ENCODE measurements at places on chromosomes 3 and 15.
A peak's percentile ranks its signal among the peaks of the same experiment; 100 is the strongest.

- no peak overlapping the region for H3K4me3 ChIP-seq
- no peak for DNase-seq
- H3K27me3 ChIP-seq: no peaks in the 10 kb centered on the region
- H3K36me3 ChIP-seq: no peaks in the 10 kb centered on the region
Observed at GRCh38 chr3:46080969-46081345, 53.7 kb upstream of the XCR1 start.

- DNase-seq: no peak
- no peaks in the 10 kb centered on the region for H3K27me3 ChIP-seq
- H3K4me3 ChIP-seq: no peak overlapping the region
Observed at GRCh38 chr3:2656806-2657777, 453.1 kb downstream of the IL5RA start.

- H3K27ac ChIP-seq: no peak overlapping the region
- H3K27me3 ChIP-seq: peaks cover 8% of the 10 kb centered on the region
- H3K36me3 ChIP-seq: no peaks in the 10 kb centered on the region
Observed at GRCh38 chr3:123880998-123881561, 3.1 kb downstream of the MYLK start.

- no peaks in the 10 kb centered on the region for H3K27me3 ChIP-seq
- no peak for DNase-seq
- no peaks in the 10 kb centered on the region for H3K4me1 ChIP-seq
- H3K36me3 ChIP-seq: no peaks in the 10 kb centered on the region
Observed at GRCh38 chr3:147939425-147939824, 530.3 kb downstream of the ZIC1 start.

DNA sequence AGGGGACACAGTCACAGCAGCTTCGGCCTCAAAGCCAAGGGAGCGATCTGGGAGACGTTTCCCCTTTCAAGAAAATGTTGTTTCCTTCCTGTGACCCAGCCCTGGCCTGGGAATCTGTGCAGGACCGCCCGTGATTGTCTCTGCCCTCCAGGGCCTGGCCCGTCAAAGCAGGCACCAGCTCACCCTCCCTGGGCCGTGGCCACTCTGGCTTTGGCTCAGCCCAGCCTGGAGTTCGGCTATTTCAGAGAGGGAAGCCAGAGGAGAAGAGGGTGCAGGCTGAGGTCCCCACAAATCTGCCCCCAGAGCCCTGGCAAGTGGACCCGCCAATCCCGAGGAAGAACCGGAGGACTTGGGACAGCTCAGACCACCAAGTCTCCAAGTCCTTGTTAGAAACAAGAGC, 12.7 kb downstream of the GATA2 start:
- no peak overlapping the region for H3K4me3 ChIP-seq
- peaks cover 31% of the 10 kb centered on the region for H3K27me3 ChIP-seq
- no peak overlapping the region for H3K27ac ChIP-seq
- H3K36me3 ChIP-seq: no peaks in the 10 kb centered on the region

- DNase-seq: no peak
- no peak overlapping the region for H3K27ac ChIP-seq
- H3K27me3 ChIP-seq: peaks cover under 1% of the 10 kb centered on the region
- no peak overlapping the region for H3K4me3 ChIP-seq
- no peaks in the 10 kb centered on the region for H3K36me3 ChIP-seq
Observed at GRCh38 chr3:14525685-14526631, 14.2 kb downstream of the GRIP2 start.

DNA sequence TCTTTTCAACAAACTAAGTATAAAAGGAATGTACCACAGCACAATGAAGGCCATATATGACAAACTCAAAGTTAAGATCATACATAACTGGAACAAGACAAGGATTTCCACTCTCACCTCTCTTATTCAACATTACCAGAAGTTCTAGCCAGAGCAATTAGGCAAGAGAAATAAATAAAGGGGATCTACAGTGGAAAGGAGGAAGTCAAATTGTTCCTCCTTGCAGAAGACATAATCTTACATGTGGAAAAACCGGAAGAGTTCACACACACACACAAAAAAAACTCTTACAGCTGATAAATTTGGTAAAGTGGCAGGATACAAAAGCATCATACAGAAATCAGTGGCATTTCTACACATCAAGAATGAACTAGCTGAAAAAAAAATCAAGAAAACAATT, 277.9 kb downstream of the MCTP2 start:
- H3K27ac ChIP-seq: no peak overlapping the region
- no peaks in the 10 kb centered on the region for H3K36me3 ChIP-seq
- H3K4me3 ChIP-seq: no peak overlapping the region

DNA sequence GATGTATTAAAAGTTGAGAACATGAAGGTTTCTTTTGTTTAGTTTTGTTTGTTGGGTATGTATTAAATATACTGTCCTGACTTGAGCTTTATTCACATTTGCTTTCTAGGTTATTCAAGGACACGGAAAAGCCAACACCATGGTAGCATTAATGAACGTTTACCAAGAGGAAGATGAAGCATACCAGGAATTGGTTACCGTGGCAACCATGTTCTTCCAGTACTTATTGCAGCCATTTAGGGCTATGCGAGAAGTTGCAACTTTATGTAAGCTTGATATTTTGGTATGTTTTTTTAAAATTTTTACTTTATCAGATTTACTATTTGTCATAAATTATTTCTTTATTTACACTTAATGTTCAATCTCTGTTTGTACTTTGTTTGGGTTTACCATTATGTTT, 3.6 kb downstream of the WHAMM start:
- no peaks in the 10 kb centered on the region for H3K27me3 ChIP-seq
- peak overlapping the region; percentile 31 for H3K27ac ChIP-seq
- H3K4me1 ChIP-seq: peaks cover 18% of the 10 kb centered on the region
- peaks cover 41% of the 10 kb centered on the region for H3K36me3 ChIP-seq
- no peak overlapping the region for H3K4me3 ChIP-seq

- no peaks in the 10 kb centered on the region for H3K4me1 ChIP-seq
- no peak overlapping the region for H3K4me3 ChIP-seq
- DNase-seq: no peak
Observed at GRCh38 chr15:46461416-46461815, 826.6 kb downstream of the SQOR start.

DNA sequence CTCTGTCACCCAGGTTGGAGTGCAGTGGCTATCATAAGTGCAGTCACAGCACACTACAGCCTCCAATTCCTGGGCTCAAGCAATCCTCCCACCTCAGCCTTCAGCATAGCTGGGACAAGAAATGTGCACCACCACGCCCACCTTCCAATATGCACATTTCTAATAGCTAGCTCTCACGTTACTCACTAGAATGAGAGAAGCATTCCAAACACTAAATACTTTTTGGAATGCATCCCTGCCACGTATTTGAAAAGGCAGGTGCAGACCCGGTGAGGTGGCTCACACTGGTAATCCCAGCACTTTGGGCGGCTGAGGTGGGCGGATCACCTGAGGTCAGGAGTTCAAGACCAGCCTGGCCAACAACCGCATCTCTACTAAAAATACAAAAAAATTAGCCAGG, 7.6 kb upstream of the TCF12 start:
- no peak for DNase-seq
- H3K4me3 ChIP-seq: no peak overlapping the region
- no peak overlapping the region for H3K27ac ChIP-seq
- no peaks in the 10 kb centered on the region for H3K27me3 ChIP-seq
- no peaks in the 10 kb centered on the region for H3K36me3 ChIP-seq

GRCh38 chr3:156479604-156480003, 75.3 kb downstream of the SSR3 start:
- H3K36me3 ChIP-seq: no peaks in the 10 kb centered on the region
- no peaks in the 10 kb centered on the region for H3K27me3 ChIP-seq
- DNase-seq: no peak
- H3K27ac ChIP-seq: no peak overlapping the region
- no peak overlapping the region for H3K4me3 ChIP-seq

- no peaks in the 10 kb centered on the region for H3K27me3 ChIP-seq
- no peaks in the 10 kb centered on the region for H3K36me3 ChIP-seq
- H3K4me3 ChIP-seq: no peak overlapping the region
- H3K4me1 ChIP-seq: peaks cover 2% of the 10 kb centered on the region
- no peak for DNase-seq
Observed at GRCh38 chr3:131393051-131393450, 11.5 kb downstream of the NUDT16 start.

DNA sequence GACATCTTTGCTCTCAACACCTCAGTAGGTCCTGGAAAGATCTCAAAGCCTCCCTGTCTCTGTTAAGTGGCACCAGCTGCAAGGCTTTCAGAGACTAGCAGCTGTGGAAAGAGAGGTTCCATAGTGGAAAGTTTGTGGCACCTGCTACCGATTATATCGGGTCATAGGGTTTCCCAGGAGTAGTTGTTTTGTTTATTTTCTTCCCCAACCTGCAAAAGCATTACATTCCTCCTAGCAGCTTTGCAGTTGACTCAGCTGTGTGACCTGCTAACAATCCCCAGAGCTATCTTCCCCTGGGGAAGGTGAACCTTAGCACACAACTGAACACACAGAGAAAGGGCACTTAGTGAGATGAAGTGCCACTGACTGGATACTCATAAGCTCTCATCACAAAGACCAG, 598.9 kb upstream of the GRM7 start:
- no peaks in the 10 kb centered on the region for H3K27me3 ChIP-seq
- no peak overlapping the region for H3K27ac ChIP-seq
- no peaks in the 10 kb centered on the region for H3K4me1 ChIP-seq
- no peaks in the 10 kb centered on the region for H3K36me3 ChIP-seq
- H3K4me3 ChIP-seq: no peak overlapping the region

- no peaks in the 10 kb centered on the region for H3K27me3 ChIP-seq
- DNase-seq: no peak
- H3K4me1 ChIP-seq: no peaks in the 10 kb centered on the region
- H3K27ac ChIP-seq: no peak overlapping the region
- no peaks in the 10 kb centered on the region for H3K36me3 ChIP-seq
Observed at GRCh38 chr3:124520970-124521369, 209.3 kb upstream of the UMPS start.

DNA sequence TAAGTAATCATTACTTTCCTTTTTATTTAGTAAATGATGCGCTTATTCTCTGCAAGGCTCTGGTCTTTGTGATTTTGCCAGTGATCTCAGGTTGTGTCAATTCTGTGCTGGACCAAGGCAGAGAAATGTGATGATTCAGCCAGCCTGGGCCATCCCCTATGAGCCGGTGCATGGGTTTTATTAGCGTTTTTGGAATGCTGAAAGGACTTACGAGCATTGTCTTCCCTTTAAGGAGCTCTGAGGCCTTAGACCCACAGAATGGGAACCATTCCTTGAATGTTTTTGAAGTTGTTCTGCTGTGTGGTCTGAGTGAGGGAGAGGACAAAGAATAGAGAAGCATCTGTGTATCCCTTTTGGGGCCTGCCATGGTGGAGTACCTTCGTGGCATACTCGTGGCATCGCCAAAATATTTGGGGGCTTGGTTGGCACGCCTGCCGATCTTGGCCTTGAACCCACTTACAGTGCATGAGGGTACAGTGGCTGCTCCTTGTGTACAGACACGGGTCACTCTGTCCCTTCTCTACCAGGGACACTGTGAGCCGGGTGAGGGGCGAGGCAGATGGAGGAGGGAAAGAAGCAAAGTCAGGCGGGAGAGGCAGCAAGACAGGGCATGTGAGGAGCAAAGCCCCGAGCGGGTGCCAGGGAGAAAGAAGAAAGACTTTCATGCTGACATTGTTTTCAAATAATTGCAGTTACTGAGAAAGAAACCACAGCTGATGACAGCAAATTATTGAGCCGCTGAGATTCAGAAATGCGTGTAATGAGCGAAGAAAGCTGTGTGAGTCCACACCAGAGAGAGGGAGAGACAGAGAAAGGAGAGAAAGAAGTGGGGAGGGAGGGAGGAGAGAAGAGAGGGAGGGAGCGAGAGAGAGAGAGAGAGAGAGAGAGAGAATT, 269.4 kb upstream of the RGMA start:
- H3K4me1 ChIP-seq: no peaks in the 10 kb centered on the region
- H3K4me3 ChIP-seq: no peak overlapping the region
- no peaks in the 10 kb centered on the region for H3K27me3 ChIP-seq
- no peak overlapping the region for H3K27ac ChIP-seq
- no peak for DNase-seq
- no peaks in the 10 kb centered on the region for H3K36me3 ChIP-seq

GRCh38 chr15:66634540-66634939, 67.5 kb upstream of the SMAD6 start:
- no peak for DNase-seq
- peaks cover 13% of the 10 kb centered on the region for H3K4me1 ChIP-seq
- no peak overlapping the region for H3K4me3 ChIP-seq
- no peaks in the 10 kb centered on the region for H3K27me3 ChIP-seq

DNA sequence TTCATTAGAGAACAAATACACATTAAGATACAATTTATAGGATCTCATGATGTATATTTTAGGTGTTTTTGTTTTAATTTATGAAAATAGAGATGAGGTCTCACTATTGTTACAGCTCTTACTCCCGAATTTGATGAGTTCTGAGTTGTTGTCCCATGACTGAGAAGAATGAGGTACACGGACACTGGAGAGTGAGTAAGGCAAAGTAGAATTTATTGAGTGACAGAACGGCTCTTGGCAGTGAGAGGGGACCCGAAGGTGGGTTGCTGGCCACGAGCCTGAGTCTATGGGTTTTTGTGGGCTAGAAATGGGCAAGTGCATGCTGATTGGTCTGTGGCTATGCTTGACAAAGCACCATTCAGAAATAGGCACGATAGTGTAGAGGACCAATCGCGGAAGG, 3.1 kb upstream of the RNF168 start:
- DNase-seq: no peak
- no peaks in the 10 kb centered on the region for H3K27me3 ChIP-seq
- H3K36me3 ChIP-seq: no peaks in the 10 kb centered on the region
- H3K27ac ChIP-seq: no peak overlapping the region
- peaks cover 12% of the 10 kb centered on the region for H3K4me1 ChIP-seq

DNA sequence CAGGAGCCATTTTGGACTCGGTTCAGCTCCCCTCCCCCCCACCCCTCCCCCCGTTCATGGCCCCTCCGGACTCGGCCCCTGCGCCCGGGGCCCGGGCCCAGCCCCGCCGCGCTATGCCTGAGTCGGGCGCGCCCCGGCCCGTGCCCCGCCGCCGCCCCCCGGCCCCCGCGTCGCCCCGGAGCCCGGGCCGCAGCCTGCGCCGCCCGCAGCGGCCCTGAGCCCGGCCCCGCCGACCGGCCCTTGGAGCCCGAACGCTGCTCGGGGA, 155 bp downstream of the ACVR2B start:
- no peak overlapping the region for H3K27ac ChIP-seq
- H3K27me3 ChIP-seq: peaks cover 3% of the 10 kb centered on the region
- no peak for DNase-seq
- peaks cover 24% of the 10 kb centered on the region for H3K4me1 ChIP-seq
- no peaks in the 10 kb centered on the region for H3K36me3 ChIP-seq

- H3K27ac ChIP-seq: no peak overlapping the region
- no peaks in the 10 kb centered on the region for H3K4me1 ChIP-seq
- no peak overlapping the region for H3K4me3 ChIP-seq
- peaks cover 10% of the 10 kb centered on the region for H3K36me3 ChIP-seq
Observed at GRCh38 chr3:42780892-42781700, 8.0 kb upstream of the CCDC13 start.

- no peak overlapping the region for H3K27ac ChIP-seq
- H3K4me3 ChIP-seq: no peak overlapping the region
- H3K36me3 ChIP-seq: no peaks in the 10 kb centered on the region
- DNase-seq: no peak
- H3K27me3 ChIP-seq: no peaks in the 10 kb centered on the region
Observed at GRCh38 chr15:70195587-70196305, 98.0 kb upstream of the TLE3 start.

Measured in natural killer cell (primary cell).